ENCODE measurements at places on chromosomes 12 and 14. TPM values are rescaled to one million over a fixed set of nuclear protein-coding genes. Genes with fewer than 3 reads are reported as not detected.
A peak's percentile ranks its signal among the peaks of the same experiment; 100 is the strongest.

- DNase-seq, result no peak
These were observed 24.6 kb downstream of the DAD1 start for GRCh38 chr14:22564463-22564862.

GRCh38 chr14:76138758-76139723, 12.7 kb upstream of the GPATCH2L start:
- no peak for DNase-seq

The LRIG3 gene
- total RNA-seq, result 36.9 TPM

DNA sequence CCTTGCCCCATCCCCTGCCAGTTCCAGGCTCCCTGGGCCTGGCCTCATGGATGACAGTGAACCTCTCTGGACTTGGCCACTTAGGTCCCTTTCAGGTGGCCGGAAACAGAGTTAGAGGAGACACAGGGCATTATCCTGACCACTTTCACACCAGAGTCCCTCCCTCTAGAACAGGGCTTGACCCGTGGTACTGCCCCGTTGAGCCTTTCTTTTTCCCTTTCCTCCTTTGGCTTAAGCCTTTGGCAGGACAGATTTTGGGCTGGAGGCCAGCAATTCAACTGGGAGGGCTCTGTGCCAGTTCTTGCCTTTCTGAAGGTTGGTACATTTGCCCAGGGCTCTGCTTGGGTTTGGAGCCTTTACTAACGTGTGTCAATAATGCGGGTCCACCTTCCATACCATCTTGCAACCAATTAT, 22.8 kb downstream of the TPCN1 start:
- peak; percentile 54 for DNase-seq

DNA sequence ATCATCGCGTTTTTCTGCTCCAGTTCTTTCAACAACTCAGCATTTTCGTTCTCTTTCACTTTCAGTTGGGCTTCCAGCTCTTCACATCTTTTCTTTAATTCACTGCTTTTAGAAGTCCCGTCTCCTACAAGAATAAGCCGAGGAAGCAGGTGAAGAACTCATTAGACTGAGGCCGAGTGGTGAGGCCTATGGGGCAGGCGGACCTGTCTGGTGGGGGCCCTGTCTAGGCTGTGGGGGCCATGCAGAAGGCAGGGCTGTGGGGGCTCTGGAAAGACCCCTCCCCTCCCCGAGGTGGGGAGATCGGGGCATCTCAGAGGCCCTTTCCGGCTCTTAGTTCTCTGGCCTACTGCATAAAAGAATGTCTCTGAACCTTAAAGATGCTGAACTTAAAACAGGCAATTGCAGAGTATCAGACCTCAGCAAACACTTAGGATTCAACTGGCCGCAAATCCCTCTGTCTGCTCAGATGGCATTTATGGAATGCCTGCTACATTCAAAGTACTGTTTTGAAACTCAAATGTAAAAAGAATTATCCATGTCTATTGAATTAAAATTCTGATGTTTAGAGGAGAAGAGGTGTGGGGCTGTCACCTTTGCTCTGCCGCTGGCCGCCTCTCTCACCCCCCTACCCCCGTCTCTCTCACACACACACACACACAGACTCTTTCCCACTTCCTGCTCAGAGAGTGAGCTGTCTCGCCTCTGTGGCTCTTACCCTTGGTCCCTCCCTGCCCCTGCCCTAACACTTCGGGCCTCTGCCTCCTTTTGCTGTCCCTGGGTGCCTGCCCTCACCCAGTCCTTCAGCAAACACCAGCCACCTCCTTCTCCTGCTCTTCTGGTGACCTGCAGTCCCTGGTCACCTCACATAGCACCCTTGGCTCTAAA, 34.7 kb downstream of the CCDC92 start:
- DNase-seq, result no peak

The UBE2N gene
- total RNA-seq, result 118 TPM

The MMP17 gene
- 9.9 TPM for total RNA-seq
